Vagina (tissue), 2 donors: ENCODE measurements at places on chromosomes 13 and 19. TPM values are rescaled to one million over a fixed set of nuclear protein-coding genes. Genes with fewer than 3 reads are reported as not detected.

The ZNF846 gene
- total RNA-seq: 12.8 TPM

The ELSPBP1 gene
- not detected for total RNA-seq

The HMG20B gene
- total RNA-seq: 92.8 TPM

The LRRC4B gene
- 17.9 TPM for total RNA-seq

The BLOC1S3 gene
- total RNA-seq: 12.5 TPM
